ENCODE measurements at places on chromosomes 11 and 22. TPM values are rescaled to one million over a fixed set of nuclear protein-coding genes. Genes with fewer than 3 reads are reported as not detected.

DNA sequence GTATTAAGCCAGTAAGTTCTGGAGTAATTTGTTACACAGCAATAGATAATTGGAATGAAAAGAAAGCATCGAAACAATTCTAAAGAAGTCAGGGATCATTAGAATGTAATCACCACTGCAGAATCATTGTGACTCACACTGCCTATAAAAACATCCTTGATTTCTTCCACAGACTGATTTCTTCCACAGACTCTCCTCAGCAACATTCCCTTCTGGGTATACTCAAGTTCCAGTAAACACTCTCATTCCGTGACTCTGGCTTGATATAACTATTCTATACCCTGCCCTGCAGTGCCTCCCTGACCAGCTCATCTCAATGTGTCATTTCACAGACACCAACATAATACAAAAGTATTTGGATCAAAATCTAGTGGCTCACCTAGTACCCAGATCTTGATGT, 120.5 kb downstream of the BBOX1 start:
- DNase-seq = no peak

GRCh38 chr22:49853981-49854831, 562 bp downstream of the ZBED4 start:
- no peak for DNase-seq

GRCh38 chr11:26608507-26609146, 36.6 kb upstream of the MUC15 start:
- DNase-seq = no peak

GRCh38 chr11:118643142-118643994, 36.0 kb downstream of the PHLDB1 start:
- no peak for DNase-seq

GRCh38 chr11:94734563-94735275, 33.4 kb upstream of the AMOTL1 start:
- DNase-seq = no peak

GRCh38 chr11:14555818-14556217, 35.6 kb upstream of the PSMA1 start:
- DNase-seq = no peak

DNA sequence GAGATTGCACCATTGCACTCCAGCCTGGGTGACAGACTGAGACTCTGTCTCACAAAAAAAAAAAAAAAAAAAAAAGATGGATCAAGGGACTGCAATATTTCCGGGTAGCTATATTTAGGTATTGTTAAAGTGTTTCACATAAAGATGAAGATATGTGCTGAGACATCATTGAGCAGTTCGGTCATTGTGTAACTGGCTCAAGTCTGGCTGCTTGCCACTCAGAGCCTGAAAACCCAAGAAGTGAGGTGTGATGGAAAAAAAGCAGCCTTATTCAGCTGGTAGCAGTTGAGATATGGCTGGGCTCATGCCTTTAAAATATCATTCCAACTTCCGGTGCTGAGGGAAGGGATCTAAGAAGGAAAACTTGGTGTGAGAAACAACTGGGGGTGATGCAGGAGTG, 46.9 kb downstream of the LUZP2 start:
- no peak for DNase-seq

DNA sequence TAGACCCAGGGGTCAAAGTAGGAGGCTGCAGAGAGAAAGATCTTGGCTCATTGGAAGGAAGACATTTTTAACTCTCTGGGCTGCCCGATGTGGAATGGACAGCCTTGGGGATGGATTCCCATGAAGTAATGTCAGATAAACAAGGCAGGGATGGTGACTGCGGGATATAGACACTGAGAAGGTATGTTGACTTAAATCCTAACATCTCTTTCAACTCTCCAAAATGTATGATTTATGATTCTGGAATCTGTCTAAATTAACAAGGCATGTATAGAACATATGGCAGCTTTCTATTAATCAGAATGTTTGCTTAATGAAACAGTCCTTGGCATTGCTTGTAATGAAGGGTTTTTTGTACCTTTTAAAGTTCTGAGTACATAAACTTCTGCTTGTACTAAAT, 56.1 kb upstream of the VSTM5 start:
- DNase-seq = no peak

- DNase-seq = no peak
These were observed 60.0 kb upstream of the NECTIN1 start for GRCh38 chr11:119788911-119789560.

GRCh38 chr11:22976146-22976545, 115.9 kb upstream of the CCDC179 start:
- DNase-seq = no peak

DNA sequence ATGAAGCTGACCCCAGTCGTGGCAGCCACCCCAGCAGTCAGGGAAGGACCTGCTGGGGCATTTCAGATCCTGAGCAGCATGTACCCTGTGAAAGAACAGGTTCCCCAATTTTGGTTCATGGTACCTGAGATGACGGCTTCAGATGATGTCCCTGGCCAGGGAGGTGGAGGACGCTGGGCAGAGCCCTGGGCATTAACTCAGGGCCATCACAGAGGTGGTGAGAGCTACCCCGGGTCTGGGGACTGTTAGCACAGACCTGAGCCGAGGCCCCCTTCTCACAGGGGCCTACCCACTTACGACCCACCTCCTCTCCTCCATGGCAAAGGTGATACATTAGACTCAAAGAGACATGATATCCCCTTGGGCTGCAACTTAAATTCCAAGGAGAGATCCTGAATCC, 68.1 kb downstream of the CDKN1C start:
- no peak for DNase-seq

GRCh38 chr11:93131709-93132108, 66.1 kb downstream of the SLC36A4 start:
- no peak for DNase-seq

DNA sequence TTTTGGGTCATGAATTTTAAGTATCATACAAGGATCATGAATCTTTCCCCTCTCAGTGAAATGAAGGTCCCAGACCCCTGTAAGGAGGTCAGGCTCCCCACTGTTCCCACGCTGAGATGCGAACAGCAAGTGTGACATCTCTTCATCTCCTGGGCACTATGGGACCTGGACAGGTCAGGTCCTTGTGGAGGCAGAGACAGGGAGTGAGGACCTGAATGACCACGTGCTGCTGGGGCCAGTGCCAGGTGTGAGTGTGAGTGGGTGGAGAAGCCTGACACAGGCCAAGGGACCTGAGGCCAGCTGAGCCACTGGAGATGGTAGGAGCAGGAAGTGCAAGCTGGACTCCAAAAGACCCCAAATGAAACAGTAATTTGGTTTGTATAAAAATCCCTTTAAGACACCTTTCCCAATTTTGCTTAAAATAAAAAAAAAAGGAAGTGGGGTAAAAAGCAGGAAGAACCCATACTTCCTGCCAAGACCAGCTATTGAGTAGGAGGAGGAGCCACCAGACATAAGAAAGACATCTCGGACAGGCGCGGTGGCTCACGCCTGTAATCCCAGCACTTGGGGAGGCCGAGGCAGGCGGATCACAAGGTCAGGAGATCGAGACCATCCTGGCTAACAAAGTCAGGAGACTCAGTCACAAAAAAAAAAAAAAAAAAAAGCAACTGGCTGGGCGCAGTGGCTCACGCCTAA, 35.4 kb upstream of the SERPIND1 start:
- peak; percentile 28 for DNase-seq

GRCh38 chr11:1534682-1535081, 37.4 kb downstream of the DUSP8 start:
- no peak for DNase-seq

GRCh38 chr22:25357606-25358420, 138.4 kb downstream of the CRYBB2 start:
- DNase-seq = no peak

The SUN2 gene
- 256 TPM for total RNA-seq

The IL10RA gene
- total RNA-seq = 11.8 TPM

The FAM111B gene
- total RNA-seq = 0.81 TPM

The CPT1A gene
- 151 TPM for total RNA-seq

The KLHDC7B gene
- 1.6 TPM for total RNA-seq

The MMP7 gene
- 1.3 TPM for total RNA-seq

The SPI1 gene
- total RNA-seq = 99.6 TPM

The CDC42EP1 gene
- total RNA-seq = under 0.01 TPM

The DCDC1 gene
- not detected for total RNA-seq

The RCOR2 gene
- 0.54 TPM for total RNA-seq

The OR5M3 gene
- total RNA-seq = not detected

The POLR2L gene
- 41.5 TPM for total RNA-seq

The SHANK3 gene
- 24.8 TPM for total RNA-seq

The ENDOD1 gene
- total RNA-seq = 14.5 TPM

The SLC22A25 gene
- not detected for total RNA-seq

The CARD18 gene
- total RNA-seq = not detected

The GNB1L gene
- 10.0 TPM for total RNA-seq
